Activated CD4-positive, alpha-beta T cell treated with anti-CD3 and anti-CD28 coated beads for 36 hours (primary cell): ENCODE measurements at places on chromosomes 2 and 18. TPM values are rescaled to one million over a fixed set of nuclear protein-coding genes. Genes with fewer than 3 reads are reported as not detected.

The ARHGAP28 gene
- not detected for total RNA-seq

The PTPRM gene
- total RNA-seq = 14.0 TPM

GRCh38 chr2:172869861-172870260, 134.2 kb downstream of the RAPGEF4 start:
- H3K4me3 ChIP-seq = no peak overlapping the region
- H3K27me3 ChIP-seq = peaks cover 2% of the 10 kb centered on the region
- no peaks in the 10 kb centered on the region for H3K4me1 ChIP-seq
- no peaks in the 10 kb centered on the region for H3K36me3 ChIP-seq
- no peak overlapping the region for H3K27ac ChIP-seq

DNA sequence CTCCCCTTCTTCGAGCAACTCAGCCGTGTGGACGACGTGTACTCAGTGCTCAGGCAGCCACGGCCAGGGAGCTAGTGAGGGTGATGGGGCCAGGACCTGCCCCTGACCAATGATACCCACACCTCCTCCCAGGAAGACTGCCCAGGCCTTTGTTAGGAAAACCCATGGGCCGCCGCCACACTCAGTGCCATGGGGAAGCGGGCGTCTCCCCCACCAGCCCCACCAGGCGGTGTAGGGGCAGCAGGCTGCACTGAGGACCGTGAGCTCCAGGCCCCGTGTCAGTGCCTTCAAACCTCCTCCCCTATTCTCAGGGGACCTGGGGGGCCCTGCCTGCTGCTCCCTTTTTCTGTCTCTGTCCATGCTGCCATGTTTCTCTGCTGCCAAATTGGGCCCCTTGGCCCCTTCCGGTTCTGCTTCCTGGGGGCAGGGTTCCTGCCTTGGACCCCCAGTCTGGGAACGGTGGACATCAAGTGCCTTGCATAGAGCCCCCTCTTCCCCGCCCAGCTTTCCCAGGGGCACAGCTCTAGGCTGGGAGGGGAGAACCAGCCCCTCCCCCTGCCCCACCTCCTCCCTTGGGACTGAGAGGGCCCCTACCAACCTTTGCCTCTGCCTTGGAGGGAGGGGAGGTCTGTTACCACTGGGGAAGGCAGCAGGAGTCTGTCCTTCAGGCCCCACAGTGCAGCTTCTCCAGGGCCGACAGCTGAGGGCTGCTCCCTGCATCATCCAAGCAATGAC, 4.8 kb downstream of the CTDSP1 start:
- no peak for DNase-seq
- H3K36me3 ChIP-seq = peaks cover 19% of the 10 kb centered on the region
- H3K27me3 ChIP-seq = peaks cover 5% of the 10 kb centered on the region
- H3K27ac ChIP-seq = no peak overlapping the region
- H3K4me3 ChIP-seq = no peak overlapping the region

The BCL2L11 gene
- 18.2 TPM for total RNA-seq
